ENCODE measurements at places on chromosomes 16 and 17.

DNA sequence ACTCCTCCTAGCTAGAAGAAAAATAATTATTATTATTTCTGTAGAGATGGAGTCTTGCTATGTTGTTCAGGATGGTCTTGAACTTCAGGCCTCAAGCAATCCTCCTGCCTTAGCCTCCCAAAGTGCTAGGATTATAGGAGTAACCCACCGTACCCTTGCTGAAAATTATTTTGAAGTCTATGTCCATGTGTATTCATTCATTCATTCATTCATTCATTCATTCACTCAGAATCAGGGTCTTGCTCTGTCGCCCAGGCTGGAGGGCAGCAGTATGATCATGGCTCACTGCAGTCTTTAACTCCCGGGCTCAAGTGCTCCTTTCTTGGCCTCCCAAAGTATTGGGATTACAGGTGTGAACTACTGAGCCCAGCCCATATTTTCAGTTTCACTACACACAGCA, 4.1 kb downstream of the SLC7A6OS start:
- no peak for DNase-seq

DNA sequence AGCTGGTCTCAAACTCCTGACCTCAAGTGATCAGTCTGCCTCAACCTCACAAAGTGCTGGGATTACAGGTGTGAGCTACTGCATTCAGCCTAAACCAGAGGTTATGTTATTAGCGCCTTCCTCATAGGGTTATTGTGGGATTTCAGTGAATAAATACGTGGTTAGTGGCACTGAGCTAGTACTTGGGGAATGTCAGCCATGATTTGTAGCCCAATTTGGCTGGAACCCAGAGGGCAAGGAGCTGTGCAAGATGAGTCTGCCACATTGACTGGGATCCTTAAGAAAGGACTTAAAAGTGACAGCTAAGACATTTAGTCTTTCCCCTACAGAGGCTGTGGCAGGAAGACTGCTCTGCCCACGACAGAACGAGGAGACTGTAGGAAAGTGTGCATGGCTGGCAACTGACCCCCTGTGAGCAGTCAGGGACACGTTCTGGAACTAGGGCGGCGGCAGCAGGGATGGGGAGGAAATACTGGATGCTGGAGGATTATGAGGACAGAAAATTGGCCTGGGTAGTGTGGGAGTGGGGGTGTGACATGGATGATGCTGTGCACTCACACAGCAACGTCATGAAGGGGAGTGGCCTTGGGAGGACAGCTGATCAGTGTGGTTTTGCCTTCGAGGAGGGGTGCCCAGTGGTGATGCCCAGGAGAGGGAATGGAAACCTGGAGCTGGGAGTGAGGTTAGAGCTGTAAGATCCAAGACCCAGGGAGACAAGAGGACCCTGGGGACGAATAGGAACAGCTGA, 14.6 kb downstream of the ATP5PD start:
- peak; percentile 56 for DNase-seq

DNA sequence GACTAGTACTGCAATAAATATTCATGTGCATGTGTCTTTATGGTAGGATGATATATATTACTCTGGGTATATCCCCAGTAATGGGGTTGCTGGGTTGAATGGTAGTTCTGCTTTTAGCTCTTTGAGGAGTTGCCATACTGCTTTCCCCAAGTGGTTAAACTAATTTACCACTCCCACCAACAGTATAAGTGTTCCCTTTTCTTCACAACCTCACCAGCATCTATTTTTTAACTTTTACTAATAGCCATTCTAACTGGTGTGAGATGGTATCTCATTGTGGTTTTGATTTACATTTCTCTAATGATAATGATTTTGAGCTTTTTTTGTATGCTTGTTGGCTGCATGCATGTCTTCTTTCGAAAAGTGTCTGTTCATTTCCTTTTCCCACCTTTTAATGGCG, 32.9 kb downstream of the ITGAM start:
- DNase-seq: no peak

GRCh38 chr16:1635070-1635469, 22.9 kb downstream of the CRAMP1 start:
- no peak for DNase-seq

- no peak for DNase-seq
Observed at GRCh38 chr16:17989255-17989654, 347.3 kb downstream of the NPIPA8 start.

- no peak for DNase-seq
Observed at GRCh38 chr16:4323071-4323844, 7.4 kb downstream of the GLIS2 start.

- no peak for DNase-seq
Observed at GRCh38 chr16:85584267-85584666, 28.9 kb upstream of the GSE1 start.

DNA sequence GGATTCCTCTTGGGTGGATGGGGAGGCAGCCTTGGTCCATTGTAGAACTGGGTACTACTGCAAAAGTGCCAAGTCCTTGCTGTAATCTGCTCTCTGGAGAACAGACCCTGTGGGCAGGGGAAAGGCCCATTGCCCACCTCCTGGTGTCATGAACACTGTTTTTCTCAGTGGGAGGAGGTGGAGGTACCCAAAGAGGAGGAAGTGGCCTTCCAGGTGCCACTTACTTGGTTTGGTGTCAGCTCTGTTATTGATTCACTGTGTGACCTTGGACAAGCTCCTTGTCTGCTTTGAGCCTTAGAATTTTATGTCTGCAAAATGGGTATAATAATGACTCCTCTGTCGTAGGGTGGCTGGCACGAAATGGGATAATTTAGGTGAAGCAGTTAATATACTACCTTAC, 55.8 kb downstream of the PLCG2 start:
- DNase-seq: no peak

DNA sequence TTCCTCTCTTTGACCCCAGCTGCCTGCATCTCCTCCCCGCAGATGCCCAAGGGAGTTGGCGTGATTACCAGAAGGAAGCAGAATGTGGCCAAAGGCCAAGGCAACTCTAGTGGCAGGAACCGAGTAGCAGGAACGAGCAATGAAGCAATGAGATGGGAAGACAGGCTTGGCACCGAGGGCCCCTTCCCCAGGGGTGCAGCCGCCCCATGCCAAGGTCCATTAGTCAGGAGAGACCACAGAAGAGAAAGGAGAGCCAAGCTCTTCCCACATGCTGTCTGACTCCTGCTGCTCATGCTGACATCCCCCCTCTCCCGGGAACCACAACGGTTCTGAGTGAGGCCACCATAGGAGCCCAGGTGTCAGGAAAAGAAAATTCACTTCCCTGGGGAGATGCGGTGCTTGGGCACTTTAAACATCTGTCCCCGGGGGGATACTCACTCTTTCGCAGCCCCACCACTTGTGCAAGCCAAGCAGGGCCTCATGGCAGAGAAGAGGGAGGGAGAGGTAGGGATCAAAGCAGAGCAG, 67.4 kb downstream of the MYO18A start:
- DNase-seq: no peak

- no peak for DNase-seq
Observed at GRCh38 chr17:62599964-62600657, 27.4 kb upstream of the MRC2 start.

All from CD4-positive, alpha-beta T cell treated with Interleukin-2 at 100 ng/mL for 4 hours (primary cell).